M059J (cell line): ENCODE measurements at places on chromosomes 16 and 17. TPM values are rescaled to one million over a fixed set of nuclear protein-coding genes. Genes with fewer than 3 reads are reported as not detected.
A peak's percentile ranks its signal among the peaks of the same experiment; 100 is the strongest.

GRCh38 chr17:3843935-3844516 lies 2.0 kb downstream of the NCBP3 start:
- peak; percentile 40 for DNase-seq

- no peak for DNase-seq
These were observed 18.9 kb downstream of the C16orf90 start for GRCh38 chr16:3476409-3476808.

DNA sequence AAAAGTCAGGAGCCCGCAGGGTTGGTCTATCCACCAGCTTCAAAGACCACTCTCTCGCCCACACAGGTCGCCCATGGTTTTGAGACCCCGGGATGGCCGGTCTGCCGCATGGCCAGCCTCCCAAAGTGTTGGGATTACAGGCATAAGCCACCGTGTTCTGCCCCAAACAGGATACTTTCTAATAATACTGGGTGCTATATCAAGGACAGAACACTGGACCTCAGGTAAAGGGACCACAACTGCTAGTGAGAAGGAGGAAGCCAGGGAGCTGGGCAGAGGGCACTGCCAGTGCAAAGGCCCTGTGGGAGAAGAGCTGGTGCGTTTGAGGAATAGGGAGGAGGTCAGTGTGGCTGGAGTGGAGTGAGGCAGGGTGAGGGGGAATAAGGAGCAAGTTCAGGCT lies 34.1 kb downstream of the IL21R start:
- DNase-seq = no peak

CCDC200 gene
- total RNA-seq = not detected in 2 replicates

DNA sequence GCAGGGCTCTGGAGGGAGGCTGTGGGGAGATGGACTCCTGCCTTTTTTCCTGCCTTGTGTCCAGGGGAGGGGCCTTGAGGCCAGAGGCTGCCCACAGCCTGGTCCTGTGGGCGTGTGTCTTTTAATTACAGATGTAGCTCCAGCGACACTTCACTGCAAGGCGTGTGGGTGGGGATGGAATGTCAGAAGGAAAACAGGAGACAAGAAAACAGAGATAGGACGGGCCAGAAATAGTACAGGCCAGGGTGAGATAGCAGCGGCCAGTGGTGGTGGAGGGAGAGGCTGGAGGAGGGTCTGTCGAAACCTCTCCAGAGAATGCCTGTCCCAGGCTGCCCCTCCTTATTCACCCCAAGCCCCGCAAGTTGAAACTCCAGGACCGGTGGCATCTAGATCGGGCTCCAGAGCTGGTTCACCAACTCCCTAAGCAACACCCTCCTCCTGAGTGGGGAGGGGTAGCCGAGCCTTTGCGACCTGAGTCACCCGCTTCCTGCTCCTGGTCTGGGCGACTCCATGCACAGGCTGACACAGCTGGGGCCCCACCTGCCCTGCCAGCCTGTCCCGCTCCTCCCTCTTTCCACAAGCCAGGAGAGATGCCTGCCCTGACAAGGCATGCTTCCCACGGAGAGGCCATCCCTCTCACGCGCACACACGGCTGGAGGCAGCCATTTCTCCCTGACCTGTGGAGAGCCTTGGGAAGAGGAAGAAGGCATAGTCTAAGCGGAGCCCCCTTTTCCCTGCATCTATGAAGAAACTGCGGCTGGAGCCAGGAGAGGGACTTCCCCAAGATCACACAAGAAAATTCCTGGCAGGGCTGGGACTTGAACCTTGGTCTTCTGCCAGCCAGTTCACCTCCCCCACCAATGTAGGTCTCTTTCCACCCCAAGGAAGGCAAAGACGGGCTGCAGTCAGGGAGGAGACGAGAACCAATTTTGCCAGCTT lies 6.6 kb upstream of the JUP start:
- DNase-seq = peak; percentile 91

- peak; percentile 12 for DNase-seq
These were observed 5.5 kb upstream of the HOXB8 start for GRCh38 chr17:48620461-48621139.

GRCh38 chr16:69393898-69394849 lies 8.4 kb upstream of the TERF2 start:
- no peak for DNase-seq

RNFT1 gene
- 21.9 and 27.1 TPM in 2 replicates for total RNA-seq

- no peak for DNase-seq
These were observed at the start of gene FDXR for GRCh38 chr17:74872313-74873036. FDXR (minus strand) TSS chr17:74872994; CDS start chr17:74872944, 50 bp downstream.

- DNase-seq = no peak
These were observed 73.1 kb upstream of the FAM20A start for GRCh38 chr17:68674029-68674925.

GRCh38 chr16:49461517-49461951 lies 87.9 kb downstream of the C16orf78 start:
- no peak for DNase-seq

DNA sequence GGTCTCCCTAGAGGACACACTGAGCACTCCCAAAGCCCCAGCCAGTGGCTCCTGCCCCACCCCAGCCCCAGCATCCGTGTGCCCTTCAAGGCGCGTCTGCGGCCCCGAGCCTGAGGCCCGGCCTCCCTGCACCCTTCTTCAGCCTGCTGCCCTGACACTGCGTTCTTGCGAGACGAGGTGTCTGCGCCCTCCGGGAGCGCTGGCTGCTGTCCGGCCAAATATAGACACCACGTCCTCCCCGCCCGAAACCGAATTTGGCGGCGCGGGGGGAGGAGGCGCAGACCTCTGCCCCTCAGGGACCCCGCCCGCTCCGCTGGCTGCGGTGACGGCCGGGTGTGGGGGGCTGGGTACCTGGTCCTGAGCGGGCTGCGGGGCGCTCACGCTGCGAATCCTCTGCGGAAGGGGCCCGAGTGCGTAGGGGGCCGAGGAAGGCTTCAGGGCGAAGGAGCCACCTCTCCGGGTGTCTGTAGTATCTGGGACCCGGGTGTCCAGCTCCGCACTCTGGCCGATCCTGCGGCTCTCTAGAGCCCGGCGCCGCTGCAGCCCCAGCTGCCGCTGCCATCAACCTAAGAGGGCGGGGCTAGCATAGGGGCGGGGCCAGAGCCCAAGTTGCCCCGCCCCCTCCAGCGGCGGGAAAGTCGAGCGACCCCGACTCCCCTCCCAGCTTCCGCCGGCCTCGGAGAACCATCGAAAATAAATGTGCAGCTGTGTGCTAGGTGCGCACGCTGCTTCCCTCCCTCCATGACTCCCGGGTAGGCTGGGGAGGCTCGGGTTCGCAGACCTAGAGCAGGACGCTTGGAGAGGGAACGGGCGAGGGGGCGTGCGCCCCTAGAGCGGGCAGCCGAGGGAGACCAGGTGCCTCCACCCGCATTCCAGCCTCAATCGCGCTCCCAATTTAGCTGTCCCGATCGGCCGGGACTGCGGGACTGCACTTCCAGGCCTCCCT lies at the start of gene CORO6:
Gene CORO6, minus strand, starts transcription at position 576 of the 946 bp plus-strand sequence. CDS start 1,491 bp downstream, outside the sequence.
- DNase-seq = peak; percentile 48

DNA sequence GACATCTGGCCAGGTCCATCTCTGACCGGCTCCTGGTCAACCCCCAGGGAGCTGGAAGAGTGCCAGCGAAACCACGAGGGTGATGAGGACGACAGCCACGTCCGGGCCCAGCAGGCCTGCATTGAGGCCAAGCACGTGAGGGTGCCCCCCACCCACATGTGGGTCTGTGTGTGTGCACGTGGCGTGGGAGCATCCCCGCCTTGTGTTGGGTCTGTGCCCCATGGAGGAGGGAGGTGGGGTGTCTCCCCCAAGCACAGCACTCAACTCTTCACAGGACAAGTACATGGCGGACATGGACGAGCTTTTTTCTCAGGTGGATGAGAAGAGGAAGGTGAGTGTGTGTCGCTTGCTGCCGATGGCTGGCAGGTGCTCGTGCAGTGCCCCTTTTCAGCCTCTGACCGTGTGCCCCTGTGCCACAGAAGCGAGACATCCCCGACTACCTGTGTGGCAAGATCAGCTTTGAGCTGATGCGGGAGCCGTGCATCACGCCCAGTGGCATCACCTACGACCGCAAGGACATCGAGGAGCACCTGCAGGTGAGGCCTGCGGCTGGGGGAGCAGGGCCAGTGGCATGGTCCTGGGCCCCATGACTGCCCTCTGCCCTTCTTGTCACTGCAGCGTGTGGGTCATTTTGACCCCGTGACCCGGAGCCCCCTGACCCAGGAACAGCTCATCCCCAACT lies 1.7 kb downstream of the STUB1 start:
- DNase-seq = peak; percentile 69

GRCh38 chr16:81367821-81368220 lies 53.1 kb downstream of the GAN start:
- DNase-seq = no peak

DNA sequence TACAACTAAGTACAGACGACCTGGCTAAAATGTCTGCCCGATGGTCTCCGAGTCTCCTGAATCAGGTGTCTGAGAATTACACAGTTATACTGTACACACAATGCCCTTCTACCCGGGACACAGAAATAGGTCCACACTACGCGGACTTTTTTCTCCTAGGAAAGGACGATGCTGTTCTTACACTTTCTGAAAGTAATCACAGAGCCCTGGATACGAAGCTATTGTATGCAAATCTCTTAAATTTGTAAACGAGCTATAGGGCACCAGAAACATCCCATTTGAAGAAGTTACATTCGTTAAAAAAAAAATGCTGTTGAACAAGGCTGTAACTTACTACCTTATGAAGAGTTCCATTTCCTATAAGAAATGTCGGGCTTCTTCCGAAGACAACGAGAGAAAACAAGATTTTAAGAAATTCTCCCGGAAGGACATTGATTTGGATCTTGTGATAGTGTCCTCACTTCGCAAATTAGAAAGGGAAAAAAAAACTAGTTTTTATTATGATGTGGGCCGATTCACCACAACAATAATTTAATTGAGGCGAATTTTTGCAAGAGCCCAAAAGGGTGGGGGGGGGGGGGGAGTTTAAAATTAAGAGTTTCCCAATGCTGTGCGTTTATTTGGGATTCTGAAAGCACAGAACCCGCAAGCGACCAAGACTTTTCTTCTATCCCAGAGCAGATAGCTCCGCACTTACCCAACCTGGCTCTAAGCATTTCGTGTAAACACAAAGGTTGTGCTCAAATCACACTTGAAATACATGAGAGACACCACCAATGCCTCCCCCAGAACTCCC lies 1.5 kb upstream of the SOX9 start:
- DNase-seq = no peak
